ENCODE measurements at places on chromosomes 4 and X.

GRCh38 chr4:128859887-128860677 is 50.6 kb downstream of the JADE1 start:
- DNase-seq: no peak

DNA sequence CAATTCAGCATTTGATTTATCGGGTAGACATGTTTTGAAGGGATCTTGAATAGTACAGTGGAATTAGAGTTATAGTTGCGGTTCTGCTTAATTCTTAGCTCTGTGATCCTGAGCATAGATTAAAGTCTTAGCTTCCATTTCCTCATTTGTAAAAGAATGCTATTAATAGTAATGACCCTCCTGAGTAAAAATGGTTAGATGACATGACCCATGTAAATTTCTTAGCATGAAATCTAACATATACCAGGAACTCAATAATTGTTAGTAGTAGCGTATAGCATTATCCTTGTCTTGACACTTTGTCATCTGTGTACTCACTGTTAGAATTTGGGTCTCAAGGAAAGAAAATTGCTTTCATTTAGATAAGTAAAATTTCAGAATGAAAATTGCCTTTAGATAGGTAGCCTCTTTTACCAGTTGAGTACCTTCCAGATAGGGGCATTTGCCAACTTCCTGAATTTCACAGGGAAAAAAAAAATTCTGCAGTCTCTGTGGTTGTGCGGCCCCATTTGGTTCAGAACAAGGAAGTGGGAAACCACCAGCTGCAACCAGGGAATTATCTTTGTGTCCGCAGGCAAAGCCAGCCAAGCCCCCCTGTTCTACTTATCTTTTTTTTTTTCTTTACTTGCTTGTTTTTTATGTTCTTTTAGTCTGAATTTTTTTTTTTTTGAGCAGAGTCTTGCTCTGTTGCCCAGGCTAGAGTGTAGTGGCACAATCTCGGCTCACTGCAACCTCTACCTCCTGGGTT is 86.9 kb downstream of the TMEM164 start:
- no peak for DNase-seq

- DNase-seq: no peak
Measured at GRCh38 chr4:19700992-19701391, 550.7 kb upstream of the SLIT2 start.

- DNase-seq: no peak
Measured at GRCh38 chrX:153340111-153340510, 6.2 kb downstream of the ZNF275 start.

- DNase-seq: no peak
Measured at GRCh38 chr4:2891294-2891693, 47.6 kb downstream of the ADD1 start.

DNA sequence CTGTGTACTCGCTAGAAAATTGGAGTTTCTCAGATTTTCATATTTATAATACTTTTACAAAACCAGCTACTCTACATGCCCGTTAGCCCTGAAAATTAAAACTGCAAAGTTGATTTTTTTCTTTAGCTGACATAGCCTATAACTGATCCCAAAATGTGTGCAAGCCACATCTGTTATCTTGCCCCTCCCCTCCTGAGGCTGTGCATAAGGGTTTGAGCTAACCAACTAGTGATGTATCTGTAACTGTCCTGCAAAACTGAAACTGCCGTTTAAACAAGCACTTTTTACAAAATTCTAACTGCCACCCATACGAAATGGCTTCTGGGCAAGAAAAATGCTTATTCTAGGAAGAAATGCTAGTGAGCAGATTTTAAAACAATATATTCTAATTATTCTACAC is 59.1 kb downstream of the EDNRA start:
- no peak for DNase-seq

DNA sequence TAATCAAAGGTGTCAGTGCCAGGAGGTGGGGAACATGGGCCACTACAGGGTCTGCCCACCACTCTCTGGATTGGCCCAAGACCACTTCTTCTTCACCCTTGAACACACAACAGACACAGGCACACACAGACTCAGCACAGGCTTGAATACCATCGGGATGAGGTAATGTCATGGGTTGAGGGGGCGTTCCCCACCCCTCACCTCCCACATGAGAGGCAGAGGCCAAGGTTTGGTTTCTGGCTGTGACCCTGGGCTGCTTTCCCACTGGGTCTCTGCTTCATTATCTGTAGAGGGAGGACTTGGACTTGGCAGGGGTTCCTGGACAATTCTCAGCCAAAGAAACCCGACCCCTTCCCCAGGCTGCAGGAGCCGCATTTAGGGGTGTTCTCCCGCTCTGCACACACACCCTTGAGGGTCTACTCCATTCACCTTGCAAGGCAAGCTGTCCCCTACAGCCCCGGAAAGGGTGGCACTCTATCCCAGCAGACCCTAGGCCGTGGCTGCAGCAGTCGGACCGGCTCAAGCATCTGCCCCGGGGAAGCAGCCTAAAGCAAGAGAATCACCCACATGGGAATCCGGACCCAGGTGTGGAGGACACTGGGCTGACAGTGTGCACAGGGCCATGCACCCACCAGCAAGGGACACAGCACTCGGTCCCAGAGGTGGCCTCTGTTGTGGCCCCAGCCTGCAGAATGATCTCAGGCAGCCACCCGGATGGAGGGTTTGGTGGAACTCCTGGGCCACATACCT is 62.4 kb downstream of the TRMT44 start:
- DNase-seq: peak; percentile 46

DNA sequence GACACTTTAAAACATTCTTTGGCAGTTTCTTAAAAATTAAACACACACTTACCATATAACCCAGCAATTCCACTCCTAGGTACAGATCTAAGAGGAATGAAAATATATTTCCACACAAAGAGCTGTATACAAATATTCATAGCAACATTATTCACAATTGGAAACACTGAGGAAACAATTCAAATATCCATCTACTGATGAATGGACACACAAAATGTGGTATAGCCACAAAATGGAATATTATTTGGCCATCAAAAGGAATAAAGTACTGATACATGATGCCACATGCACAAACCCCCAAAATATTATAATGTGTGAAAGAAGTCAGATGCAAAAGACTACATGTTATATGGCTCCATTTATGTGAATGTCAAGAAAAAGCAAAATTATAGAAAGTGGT is 70.9 kb downstream of the HS6ST2 start:
- no peak for DNase-seq

GRCh38 chr4:47442980-47443379 is 20.5 kb downstream of the COMMD8 start:
- no peak for DNase-seq

- DNase-seq: no peak
Measured at GRCh38 chr4:168293386-168293975, 25.1 kb downstream of the DDX60 start.

GRCh38 chrX:72624194-72624593 is 51.6 kb upstream of the HDAC8 start:
- DNase-seq: no peak

- no peak for DNase-seq
Measured at GRCh38 chr4:140869446-140869845, 113.3 kb upstream of the TBC1D9 start.

GRCh38 chr4:173039617-173040577 is 128.7 kb upstream of the GALNT7 start:
- DNase-seq: no peak

DNA sequence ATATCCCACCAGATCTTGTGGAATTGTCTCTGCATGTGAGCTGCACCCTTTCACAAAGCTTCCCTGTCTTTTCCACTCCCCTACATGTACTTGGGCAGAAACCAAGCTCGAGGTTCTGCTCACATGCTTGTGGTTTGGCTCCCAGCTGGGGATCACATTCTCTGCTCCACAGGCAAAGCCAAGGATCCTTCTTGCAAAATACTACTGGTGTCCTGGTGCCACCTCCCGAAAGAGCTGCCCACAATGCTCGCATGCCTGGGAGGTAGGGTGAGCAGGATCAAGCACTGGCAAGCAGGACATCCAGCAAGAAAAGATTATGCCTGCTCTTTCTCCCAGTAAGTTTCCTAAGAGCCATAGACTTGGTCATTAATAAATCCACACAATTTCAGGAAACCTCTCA is 45.1 kb upstream of the PPARGC1A start:
- no peak for DNase-seq
